ENCODE measurements at places on chromosomes 12 and 14.

DNA sequence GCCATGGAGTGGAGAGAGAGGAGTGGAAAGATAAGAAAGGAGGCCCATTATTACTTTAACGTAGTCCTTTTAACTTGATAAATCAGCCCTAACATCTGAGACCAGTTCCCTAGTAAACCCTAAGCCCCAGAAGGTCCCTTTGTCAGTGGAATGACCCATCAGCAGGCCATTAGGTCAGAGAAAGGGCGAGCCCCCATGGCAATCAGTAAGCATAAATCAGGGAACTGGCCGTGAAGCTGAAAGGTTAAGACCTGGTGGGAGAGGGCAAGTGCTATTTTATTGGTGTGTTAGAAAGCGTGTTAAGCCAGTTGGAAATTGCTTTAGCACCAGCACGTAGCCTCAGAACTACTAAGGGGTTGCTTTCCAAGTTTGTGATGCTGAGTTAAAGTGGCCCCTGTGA, 708.0 kb downstream of the BCL11B start:
- no peak for DNase-seq

GRCh38 chr12:42960087-42960527, 370.6 kb upstream of the PRICKLE1 start:
- DNase-seq: no peak

DNA sequence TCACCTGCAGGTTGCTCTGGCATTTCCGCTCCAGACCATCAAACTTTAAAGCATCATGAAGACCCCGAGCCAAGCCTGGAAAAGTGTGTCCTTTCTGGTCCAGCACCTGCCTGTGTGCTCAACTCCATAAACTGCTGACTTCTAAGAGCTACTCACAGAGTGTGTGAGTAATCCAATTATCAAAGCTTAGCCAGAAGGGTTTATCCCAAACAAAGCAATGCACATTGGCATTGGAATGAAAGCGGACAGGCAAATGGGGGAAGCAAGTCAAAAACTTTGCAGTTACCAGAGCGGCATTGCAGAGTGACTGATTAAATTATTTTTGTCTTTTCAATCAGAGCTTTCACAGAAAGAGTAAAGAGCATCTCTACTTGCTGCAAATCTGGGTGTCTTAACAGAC, 1262.4 kb upstream of the SEL1L start:
- no peak for DNase-seq

DNA sequence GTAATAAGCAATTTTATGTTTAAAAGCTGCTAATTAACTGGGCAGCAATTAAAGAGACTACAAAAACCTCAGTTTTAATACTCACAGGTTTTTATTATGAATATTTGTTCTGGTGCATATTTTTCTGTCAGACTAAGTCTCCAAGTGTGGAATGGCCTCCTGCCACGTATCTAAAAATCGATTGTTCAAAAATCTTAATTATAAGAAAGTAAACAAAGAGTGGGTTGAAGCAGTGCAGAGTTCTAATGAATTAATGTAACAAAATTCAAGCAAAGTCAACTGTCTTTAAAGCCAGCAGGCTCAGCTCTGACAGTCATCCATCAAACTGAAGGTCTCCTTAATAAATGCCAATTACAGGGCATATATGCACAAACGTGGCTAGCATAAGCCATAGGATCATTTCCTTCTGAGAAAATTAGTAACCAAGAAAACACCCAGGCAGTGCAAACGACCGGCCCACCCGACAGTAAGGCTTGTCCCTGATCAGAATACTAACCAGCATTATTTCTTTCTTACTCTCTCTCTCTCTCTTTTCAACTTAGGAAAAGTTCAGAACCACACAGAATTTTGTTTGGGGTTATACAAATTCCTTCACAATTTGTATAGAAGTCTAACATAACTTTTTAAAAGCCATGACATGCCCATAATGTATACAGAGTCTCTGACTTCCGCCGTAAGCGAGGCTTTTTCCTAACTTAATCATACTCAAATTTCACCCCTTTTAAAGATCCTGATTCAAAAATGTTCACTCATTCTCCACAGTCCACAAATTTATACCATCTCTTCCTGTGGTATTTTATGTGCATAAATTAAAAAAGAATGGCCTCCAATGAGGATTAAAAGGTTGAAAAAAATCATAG, 83.8 kb downstream of the SLC25A21 start:
- no peak for DNase-seq

DNA sequence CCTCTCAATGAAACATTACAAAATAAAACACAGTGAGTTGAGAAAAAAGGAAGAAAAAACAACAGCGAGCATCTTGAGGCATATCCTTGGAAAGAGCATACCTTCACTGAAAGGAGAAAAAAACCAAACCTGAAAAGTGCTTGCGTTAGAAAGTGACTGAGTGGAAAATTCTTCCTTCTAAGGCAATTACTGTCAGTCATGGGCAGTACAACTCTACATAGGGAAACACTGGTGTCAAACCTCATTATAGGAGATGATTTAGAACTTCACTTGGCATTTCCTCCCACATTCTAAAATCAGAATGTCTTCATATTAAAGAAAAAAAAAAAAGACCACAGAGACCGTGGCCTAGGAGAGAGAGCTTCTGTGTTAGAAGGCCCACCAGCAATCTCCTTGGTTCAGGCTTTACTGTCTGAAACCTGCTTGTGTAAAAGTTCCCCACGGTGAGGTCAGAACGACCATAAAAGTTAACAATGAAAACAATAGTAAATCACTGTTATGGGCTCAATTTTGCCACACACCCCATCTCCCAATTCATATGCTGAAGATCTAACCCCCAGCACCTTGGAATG, 91.1 kb upstream of the CRY1 start:
- no peak for DNase-seq

- no peak for DNase-seq
Measured at GRCh38 chr14:75630695-75631452, 29.8 kb downstream of the ERG28 start.

DNA sequence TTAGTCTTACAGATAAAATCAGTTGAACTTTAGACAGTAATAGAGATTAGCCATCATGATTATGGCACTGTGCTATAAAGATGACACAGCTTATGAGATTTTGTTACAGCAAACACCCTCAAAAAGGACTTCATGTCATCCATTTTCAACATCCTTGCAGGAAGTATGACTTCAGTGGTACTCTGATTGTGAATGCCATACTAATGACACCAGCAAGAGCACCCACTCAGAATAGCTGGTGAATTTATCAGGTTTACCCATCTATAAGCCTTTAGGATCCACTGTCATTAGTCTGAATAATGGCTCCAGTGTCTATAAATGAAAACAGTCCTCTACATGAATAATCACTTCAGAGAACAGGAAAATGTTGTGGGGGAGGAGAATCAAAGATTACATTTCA, 615.2 kb downstream of the RPS29 start:
- DNase-seq: no peak

DNA sequence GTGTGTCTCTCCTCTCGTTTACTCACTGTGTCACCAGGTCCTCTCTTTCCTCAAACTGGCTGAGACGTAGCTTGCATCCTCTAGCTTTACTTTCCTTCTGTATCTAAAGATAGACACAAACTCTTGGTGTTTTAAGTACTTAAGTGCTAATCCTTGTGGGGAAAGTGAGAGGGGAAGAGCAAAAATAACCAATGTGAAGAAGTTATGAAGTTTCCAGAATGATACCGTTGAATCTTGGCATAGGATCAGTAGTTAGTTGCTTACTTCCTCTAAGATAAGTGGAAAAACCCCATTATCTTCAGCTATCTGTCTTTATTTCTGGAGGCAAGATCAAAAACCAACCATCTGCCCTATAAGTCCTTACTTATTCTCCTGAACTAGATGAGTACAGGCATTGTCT, 10.6 kb downstream of the FAR2 start:
- DNase-seq: no peak

DNA sequence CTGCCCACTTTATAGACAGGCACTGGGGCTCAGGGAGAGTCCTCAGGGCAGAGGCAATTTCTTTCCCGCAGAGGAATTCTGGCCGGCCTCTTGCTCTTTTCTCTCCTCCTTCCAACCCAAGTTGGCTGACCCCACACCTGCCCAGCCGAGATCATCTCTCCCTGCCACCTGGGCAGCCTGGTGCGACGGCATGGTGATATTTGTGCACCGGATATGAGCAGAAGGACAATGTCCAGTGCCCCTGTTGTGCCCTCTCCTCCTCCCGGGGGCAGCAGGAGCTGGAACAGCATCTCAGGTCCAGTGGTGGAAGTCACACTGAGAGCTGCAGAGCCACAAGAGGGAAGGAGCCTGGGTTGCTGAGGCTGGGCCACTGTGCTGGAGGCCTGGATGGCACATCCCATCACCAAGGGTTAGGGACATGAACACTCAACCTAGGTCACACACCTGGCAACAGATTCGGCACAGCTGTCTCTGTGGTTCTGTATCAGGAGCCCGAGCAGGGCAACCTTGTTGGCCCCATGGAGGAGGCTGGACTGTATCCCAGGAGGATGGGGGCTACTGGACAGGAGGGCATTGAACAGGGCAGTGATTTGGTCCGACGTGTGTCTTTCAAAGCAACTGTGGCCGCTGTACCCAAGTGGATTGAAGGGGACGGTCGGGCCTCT, 57.7 kb upstream of the DIO3 start:
- no peak for DNase-seq

DNA sequence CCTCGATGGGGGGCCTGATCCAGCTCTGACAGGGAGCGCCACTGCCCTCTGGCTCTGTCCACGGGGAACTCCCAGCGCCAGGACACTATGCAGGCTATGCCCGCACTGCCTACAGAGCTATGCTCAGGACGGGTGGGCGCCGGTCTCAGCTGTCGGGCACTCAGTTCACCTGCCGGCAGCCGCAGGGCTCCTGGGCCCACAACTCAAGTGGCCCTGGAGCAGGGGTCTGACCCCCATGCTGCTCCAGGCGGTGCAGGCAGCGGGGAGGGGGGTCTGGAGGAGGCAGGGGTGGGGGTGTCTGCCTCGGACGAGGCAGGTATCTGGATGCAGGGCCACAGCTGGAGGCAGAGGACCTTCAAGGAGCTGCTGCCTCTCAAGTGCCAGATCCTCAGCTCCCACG, 28.5 kb upstream of the NUDT14 start:
- no peak for DNase-seq

GRCh38 chr12:16610743-16611142, 4.8 kb upstream of the LMO3 start:
- no peak for DNase-seq

DNA sequence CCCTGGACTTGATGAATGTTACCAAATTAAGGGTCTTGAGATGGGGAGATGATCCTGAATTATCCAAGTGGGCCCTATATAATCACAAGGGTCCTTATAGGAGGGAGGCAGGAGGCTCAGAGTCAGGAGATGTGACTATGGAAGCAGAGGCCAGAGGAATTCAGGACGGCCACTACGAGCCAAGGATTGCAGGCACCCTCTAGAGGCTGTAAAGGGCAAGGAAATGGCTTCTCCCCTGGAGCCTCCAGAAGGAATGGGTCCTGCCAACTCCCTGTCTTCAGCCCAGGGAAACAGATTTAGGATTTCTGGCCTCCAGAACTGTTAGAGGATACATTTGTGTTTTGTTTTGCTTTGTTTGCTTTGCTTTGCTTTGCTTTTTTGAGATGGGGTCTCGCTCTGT, 8.8 kb downstream of the BDKRB1 start:
- DNase-seq: no peak

GRCh38 chr14:54676812-54677708, 110.1 kb downstream of the SAMD4A start:
- DNase-seq: no peak

- DNase-seq: no peak
Measured at GRCh38 chr12:97306147-97306546, 156.5 kb upstream of the RMST start.

- peak; percentile 89 for DNase-seq
Measured at GRCh38 chr12:132887513-132888351, at the start of gene CHFR. CHFR (minus strand) TSS chr12:132887605; CDS start chr12:132887328, 277 bp downstream.

GRCh38 chr14:65704437-65704836, 291.9 kb downstream of the FUT8 start:
- DNase-seq: no peak

DNA sequence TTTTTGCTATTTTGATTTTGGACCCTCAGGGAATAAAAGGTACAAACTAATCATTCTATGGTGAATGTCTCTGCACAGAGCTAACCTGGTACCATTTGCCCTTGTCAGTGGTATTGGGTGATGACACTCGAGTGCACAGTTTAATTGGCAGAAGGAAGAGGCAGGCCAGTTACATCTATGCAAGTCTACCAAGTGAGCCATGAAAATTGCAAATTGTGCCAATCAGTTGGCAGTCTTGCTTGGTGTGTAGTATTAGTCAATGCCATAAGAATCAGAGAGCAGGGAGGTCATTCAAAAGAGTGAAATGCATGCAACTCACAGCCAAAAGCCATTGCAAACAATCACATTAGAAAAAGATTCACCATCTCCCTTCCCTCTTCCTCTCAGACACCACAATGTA, 479.6 kb downstream of the ADAMTS20 start:
- no peak for DNase-seq

DNA sequence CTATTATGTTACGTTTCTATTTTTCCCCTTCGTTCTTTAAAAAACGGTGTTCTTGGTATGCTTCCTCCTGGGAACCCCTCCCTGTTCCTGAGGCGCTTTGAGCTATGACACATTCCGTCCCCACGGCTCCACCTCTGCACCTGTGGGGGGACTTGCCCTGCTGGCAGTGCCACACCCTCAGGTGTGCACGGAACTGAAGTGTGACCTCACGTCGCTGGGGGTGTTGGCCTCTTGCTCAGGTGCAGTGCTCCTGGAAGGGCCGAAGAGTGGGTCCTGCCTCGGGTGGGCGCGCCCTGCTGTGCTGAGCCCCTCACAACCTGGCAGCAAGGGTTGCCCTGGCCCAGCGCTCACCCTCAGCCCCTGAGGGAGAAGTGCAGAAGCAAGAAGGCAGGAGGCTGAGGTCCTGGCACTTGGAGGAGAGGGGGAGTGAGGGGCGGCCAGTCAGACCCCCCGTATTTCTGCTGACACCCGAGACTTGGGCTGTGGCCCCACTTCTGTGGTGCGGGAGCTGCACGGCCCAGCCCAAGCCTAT, 4.9 kb downstream of the AMN start:
- no peak for DNase-seq

DNA sequence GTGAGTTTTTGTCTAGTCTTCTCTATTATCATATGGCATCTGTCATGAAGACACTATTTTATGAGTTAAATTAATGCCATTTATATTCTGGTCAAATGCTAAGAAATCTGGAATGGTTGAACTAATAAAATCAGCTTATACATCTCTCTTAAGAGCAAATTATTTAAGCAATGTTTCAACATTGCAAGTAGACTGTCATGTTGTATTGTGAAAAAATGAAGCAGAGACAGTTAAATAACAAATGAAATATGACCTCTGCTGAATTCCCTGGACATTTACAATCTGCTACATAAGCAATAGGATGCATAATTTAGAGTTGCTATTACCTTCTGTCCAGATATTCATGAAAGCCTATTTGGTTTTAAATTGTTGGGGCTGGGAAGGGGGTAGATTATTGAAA, 30.6 kb downstream of the NAV3 start:
- DNase-seq: no peak

GRCh38 chr12:103848917-103849491, 8.0 kb upstream of the NT5DC3 start:
- no peak for DNase-seq

Measured in stimulated activated CD8-positive, alpha-beta memory T cell treated with anti-CD3 and anti-CD28 coated beads, Interleukin-2, amount 100 ng/mL, for 48 hours (primary cell).